ENCODE measurements at places on chromosomes 5 and 9. TPM values are rescaled to one million over a fixed set of nuclear protein-coding genes. Genes with fewer than 3 reads are reported as not detected.

DNA sequence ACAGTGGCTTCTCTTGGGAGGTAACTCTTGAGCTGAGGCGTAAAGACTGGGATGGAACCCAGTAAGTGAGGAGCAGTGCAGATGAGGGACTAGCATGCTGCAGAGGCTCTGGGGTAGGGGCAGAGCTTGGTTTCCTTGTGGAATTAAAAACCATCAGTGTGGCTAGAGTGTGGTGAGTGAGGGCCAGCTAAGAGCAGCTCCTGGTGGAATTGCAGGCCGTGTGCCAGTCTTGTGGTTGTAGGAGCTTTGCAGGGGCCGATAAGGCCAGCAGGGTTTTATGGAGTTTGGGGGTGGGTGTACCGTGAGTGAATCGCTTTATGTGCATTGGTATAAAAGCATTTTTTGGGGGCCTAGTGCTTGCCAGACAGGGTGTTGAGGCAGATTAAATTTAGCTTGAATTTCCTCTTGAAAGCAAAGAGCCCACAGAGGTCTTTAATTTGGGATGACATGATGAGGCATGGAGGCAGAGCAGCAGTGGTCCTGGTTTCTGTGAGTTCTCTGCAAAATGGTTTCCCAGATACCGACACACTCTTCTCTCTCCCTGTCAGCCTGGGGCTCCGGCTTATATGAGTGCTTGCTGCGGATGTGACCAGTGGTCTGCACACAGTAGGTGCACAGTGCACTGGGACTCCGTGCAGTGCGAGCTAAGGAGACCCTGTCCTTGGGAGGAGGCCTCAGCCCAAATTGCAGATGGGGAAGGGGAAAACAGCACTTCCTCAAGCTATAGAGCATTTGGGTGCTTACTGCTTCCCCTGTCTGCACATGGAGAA, 176.4 kb upstream of the PITX1 start:
- no peak overlapping the region for H3K4me3 ChIP-seq
- ATAC-seq, result no peak
- no peaks in the 10 kb centered on the region for H3K36me3 ChIP-seq
- peaks cover 6% of the 10 kb centered on the region for H3K27me3 ChIP-seq

- peak overlapping the region; percentile 98 for H3K27ac ChIP-seq
- peaks cover 20% of the 10 kb centered on the region for H3K36me3 ChIP-seq
- no peak for ATAC-seq
- no peaks in the 10 kb centered on the region for H3K27me3 ChIP-seq
These were observed 1.0 kb downstream of the ANKH start for GRCh38 chr5:14870337-14871213.

DNA sequence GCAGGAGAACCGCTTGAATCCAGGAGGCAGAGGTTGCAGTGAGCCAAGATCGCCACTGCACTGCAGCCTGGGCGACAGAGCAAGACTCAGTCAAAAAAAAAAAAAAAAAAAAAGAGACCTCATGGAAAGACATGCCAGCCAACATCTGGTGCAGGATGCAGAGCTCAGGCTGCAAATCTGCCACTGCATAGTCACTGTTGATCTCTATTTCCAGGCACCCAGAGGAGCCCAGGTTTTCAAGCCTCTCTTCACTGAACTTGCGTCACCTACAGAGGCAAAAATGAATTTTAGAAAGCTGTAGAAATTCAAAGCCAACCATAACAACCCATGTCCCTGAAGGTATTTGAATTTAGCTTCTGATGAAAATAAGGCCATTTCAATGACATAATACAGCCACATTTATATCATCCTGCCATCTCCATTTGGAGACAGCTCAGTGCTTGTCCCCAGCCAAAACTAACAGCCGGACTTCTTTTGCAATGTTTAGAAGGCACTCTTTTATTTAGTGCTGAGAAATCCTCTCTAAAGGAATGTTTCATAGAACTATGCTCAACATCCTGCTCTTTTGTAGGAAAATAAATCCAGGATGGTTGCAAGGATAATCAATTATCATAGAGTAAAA, 113.3 kb downstream of the SNX18 start:
- H3K4me1 ChIP-seq, result no peaks in the 10 kb centered on the region
- no peaks in the 10 kb centered on the region for H3K27me3 ChIP-seq
- no peaks in the 10 kb centered on the region for H3K36me3 ChIP-seq
- ATAC-seq, result no peak
- H3K27ac ChIP-seq, result no peak overlapping the region
- no peak overlapping the region for H3K4me3 ChIP-seq

- H3K27me3 ChIP-seq, result peaks cover 3% of the 10 kb centered on the region
- H3K4me3 ChIP-seq, result no peak overlapping the region
- no peak for ATAC-seq
- H3K27ac ChIP-seq, result no peak overlapping the region
These were observed 31.0 kb downstream of the SLC9A3 start for GRCh38 chr5:493119-493701.

DNA sequence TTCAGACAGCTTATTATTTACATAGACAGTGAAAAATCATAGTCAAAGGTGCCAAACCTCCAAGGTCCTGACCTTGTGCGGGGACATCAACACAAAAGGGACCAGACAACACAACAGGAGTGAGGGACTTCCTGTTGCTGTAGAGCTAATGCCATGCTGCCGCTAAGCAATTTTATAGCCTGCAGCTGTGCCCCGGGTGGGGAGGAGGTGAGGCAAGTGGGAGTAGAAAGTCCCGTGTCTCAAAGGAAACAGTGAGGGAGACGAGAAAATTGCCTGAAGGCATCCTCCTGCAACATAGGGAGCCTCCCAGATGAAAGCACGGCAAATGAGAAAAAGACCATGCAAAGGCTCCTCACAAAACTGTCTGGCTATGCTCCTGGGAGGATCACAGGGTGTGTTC, 58.8 kb downstream of the CAAP1 start:
- H3K27ac ChIP-seq, result no peak overlapping the region
- H3K4me3 ChIP-seq, result no peak overlapping the region
- H3K27me3 ChIP-seq, result no peaks in the 10 kb centered on the region
- H3K36me3 ChIP-seq, result peaks cover 13% of the 10 kb centered on the region
- H3K4me1 ChIP-seq, result peaks cover 6% of the 10 kb centered on the region

- H3K4me1 ChIP-seq, result no peaks in the 10 kb centered on the region
- no peaks in the 10 kb centered on the region for H3K36me3 ChIP-seq
- no peaks in the 10 kb centered on the region for H3K27me3 ChIP-seq
- no peak overlapping the region for H3K27ac ChIP-seq
- no peak for ATAC-seq
- H3K4me3 ChIP-seq, result no peak overlapping the region
These were observed 326.1 kb upstream of the IRX1 start for GRCh38 chr5:3269395-3270169.

GRCh38 chr5:112848116-112848811, 12.8 kb upstream of the SRP19 start:
- H3K36me3 ChIP-seq, result no peaks in the 10 kb centered on the region
- no peaks in the 10 kb centered on the region for H3K27me3 ChIP-seq
- H3K4me3 ChIP-seq, result peak overlapping the region; percentile 41
- ATAC-seq, result peak; percentile 99
- peak overlapping the region; percentile 79 for H3K27ac ChIP-seq

GRCh38 chr5:127924606-127925005, 159.0 kb upstream of the SLC12A2 start:
- H3K27ac ChIP-seq, result no peak overlapping the region
- no peak overlapping the region for H3K4me3 ChIP-seq
- no peaks in the 10 kb centered on the region for H3K4me1 ChIP-seq
- no peaks in the 10 kb centered on the region for H3K36me3 ChIP-seq
- peaks cover 3% of the 10 kb centered on the region for H3K27me3 ChIP-seq
- no peak for ATAC-seq

DNA sequence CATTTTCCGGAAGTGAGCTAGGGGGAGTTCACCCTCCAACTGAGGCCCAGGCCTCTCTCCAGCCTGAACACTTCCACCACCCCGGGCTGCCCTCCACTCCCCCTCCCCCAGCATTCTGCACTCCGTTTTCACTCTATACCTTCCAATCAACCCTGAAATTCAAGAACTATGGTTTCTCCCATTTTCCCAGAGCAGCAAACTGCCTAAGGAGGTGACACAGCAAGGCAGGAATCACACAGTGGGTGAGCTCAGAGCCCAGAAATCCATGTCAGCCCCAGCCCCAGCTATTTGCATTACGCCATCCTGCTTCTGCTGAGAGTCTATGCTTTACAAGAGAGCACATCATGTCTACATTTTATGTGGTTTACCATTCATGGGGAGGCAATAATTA, 11.9 kb downstream of the MSX2 start:
- no peaks in the 10 kb centered on the region for H3K36me3 ChIP-seq
- no peak overlapping the region for H3K27ac ChIP-seq
- H3K4me3 ChIP-seq, result no peak overlapping the region
- H3K4me1 ChIP-seq, result no peaks in the 10 kb centered on the region

DNA sequence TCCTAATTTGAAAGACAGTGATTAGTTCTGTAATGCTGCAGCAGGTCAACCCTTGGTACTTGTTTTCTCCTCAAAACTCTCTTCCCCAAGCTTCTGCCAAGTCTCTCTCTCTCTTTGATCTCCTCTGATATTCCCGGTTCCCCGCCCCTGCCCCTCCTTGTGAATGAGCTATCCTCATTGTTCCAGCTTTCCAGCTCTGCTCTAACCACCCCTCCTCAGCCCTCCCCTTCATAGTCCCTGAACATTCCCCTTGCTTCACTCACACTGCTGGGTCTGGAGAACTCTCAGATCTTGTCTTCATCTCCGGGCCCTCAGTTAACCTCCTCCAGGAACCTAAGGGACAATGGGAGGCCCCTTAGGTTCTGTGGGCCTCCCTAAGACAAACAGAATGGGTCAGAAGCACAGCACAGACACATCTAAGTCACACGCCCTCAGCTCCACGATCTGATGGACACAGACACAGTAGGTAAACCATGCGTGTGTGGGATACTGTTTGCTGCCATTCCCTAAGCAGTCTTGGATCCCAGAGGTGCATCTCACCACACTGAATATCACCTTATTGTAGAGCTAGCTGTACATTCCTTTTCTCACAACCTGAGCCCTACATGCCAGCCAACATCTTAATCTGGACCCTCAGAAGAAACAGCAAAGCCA, 17.4 kb upstream of the LARP1 start:
- no peaks in the 10 kb centered on the region for H3K4me1 ChIP-seq
- ATAC-seq, result no peak
- H3K27ac ChIP-seq, result no peak overlapping the region
- no peak overlapping the region for H3K4me3 ChIP-seq
- no peaks in the 10 kb centered on the region for H3K27me3 ChIP-seq

ACSL6 gene
- 1.4 TPM for total RNA-seq

CANX gene
- 614 TPM for total RNA-seq

MZB1 gene
- 55.2 TPM for total RNA-seq

CDKN2B-AS1 gene
- 0.64 TPM for total RNA-seq

Measured in activated T-helper 17 cell treated with anti-CD3 and anti-CD28 coated beads, Interleukin-2, amount 50 U/mL, for 72 hours (primary cell).